ENCODE measurements at places on chromosomes 3 and 15. TPM values are rescaled to one million over a fixed set of nuclear protein-coding genes. Genes with fewer than 3 reads are reported as not detected.

- no peak for ATAC-seq
Measured at GRCh38 chr3:71244826-71245488, 338.6 kb downstream of the FOXP1 start.

GRCh38 chr3:117304681-117305080 lies 595.1 kb downstream of the TUSC7 start:
- ATAC-seq: no peak

DNA sequence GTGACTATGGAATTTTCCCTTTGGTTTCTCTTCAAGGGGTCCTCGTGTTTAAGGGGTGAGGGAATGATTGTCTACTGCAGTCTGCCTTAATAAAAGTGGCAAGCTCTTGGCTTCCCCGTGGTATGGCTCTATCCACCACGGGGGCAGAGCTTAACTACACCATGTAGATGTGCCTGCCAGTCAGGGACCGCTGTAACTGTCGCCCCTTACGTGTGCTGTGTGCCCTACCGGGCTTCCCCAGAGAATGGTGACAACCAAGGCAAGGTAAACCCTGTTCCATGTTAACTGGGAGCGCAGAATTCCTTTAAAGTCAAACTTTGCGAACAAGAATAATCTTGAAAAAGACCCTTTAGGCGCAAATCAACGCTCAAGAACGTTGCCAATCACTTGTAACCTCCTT lies 966 bp upstream of the C3orf80 start:
- ATAC-seq: no peak

DNA sequence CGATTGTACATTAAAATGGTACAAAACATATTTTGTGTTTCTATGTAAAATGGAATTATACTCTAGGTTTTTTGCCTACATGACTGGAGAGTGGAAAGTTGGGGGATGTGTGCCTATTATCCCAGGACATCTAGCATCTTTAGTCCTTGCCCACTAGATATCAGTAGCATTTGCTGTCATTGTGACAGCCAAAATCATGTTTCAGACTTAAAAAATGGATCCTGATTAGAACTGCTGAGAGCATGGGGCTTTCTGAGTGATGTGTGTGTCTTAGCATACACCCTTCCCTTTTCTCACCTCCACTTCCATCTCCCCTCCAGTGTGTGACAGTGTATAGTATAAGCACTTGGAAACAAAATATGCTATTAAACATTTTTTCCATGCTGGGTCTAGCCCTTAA lies 13.3 kb downstream of the ARMC8 start:
- no peak for ATAC-seq

DNA sequence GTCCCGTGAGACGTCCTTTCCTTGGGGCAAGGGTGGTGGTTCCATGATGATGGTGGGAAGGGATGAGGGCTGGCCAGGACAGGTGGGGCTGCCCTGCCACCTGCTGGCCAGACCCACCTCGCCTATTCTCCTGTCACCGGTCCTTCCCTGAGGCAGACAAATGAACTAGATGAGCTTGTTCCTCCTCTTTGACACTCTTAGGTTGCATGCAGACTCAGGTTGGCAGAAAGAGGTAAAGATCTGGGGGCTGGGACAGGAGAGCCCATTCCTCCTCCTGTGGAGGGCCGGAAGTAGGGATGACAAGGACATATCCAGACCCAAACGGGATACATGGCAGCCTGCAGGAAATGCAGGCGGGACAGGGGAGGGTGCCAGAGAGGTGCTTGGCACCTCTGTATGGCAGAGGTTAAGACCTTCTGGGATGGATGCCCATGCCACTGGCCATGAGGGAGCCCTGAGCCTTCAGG lies 38.6 kb downstream of the ACSBG1 start:
- ATAC-seq: peak; percentile 82

The HTR3E gene
- total RNA-seq: not detected

The CD200 gene
- total RNA-seq: 1.1 TPM

The GOLGA8T gene
- not detected for total RNA-seq

The ACKR2 gene
- 1.1 TPM for total RNA-seq

The GJD2 gene
- total RNA-seq: not detected

The CLDN18 gene
- not detected for total RNA-seq
